ENCODE measurements at places on chromosomes 6 and 20. TPM values are rescaled to one million over a fixed set of nuclear protein-coding genes. Genes with fewer than 3 reads are reported as not detected.

Gene PNPLA1
- total RNA-seq = not detected

GRCh38 chr6:331622-332521 is 39.6 kb downstream of the DUSP22 start:
- no peaks in the 10 kb centered on the region for H3K36me3 ChIP-seq
- no peak overlapping the region for H3K27ac ChIP-seq
- no peak for DNase-seq
- no peaks in the 10 kb centered on the region for H3K27me3 ChIP-seq
- no peaks in the 10 kb centered on the region for H3K4me1 ChIP-seq

- DNase-seq = no peak
- H3K27me3 ChIP-seq = no peaks in the 10 kb centered on the region
- H3K27ac ChIP-seq = no peak overlapping the region
- no peaks in the 10 kb centered on the region for H3K36me3 ChIP-seq
- H3K4me1 ChIP-seq = no peaks in the 10 kb centered on the region
Observed at GRCh38 chr6:22068561-22069305, 228.1 kb downstream of the PRL start.

GRCh38 chr6:163490826-163491577 is 76.5 kb downstream of the QKI start:
- no peaks in the 10 kb centered on the region for H3K27me3 ChIP-seq
- H3K4me3 ChIP-seq = no peak overlapping the region
- no peaks in the 10 kb centered on the region for H3K4me1 ChIP-seq
- H3K36me3 ChIP-seq = no peaks in the 10 kb centered on the region
- peak; percentile 93 for DNase-seq
- H3K27ac ChIP-seq = peak overlapping the region; percentile 87

GRCh38 chr6:113818578-113818977 is 38.6 kb upstream of the MARCKS start:
- no peak overlapping the region for H3K4me3 ChIP-seq
- no peak for DNase-seq
- no peaks in the 10 kb centered on the region for H3K36me3 ChIP-seq
- H3K4me1 ChIP-seq = peaks cover 4% of the 10 kb centered on the region
- H3K27ac ChIP-seq = no peak overlapping the region

DNA sequence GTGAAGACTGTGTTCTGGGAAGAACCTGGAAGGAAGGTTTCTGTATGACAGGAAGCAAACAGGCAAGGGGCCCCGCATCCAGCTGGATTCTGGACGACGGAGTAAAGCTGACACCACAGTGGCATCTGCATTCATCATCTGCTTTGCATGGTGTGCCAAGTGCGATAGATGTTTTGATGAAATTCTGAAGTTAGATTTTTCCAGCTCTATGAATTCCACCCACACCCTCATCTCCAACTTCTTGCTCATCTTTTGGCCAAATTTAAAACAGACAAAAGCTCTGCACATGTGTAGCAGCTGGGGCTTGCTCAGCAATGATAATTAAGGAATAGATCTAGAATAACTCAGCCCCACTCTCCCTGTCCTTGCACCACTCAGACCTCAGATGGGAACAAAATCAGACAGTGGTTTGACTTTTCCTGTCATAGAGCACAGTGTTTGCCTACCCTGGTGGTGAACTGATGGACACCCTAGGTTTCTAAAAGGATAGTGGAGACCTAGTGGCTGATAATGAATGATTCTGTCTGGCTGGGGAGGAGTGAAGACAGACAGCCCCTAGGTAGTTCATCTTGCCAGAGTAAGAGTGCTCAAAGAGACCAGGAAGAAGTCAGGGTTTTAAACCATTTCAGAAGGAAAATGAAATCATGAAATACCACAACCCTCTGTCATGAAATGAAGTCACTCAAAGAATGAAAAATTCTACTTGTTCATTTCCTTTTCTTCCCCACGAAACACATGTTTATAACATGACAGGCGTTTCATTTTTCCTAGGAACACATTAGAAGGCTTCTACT is 85.8 kb downstream of the BCAS1 start:
- no peaks in the 10 kb centered on the region for H3K36me3 ChIP-seq
- H3K27me3 ChIP-seq = no peaks in the 10 kb centered on the region
- no peak overlapping the region for H3K4me3 ChIP-seq
- no peak for DNase-seq
- no peaks in the 10 kb centered on the region for H3K4me1 ChIP-seq

DNA sequence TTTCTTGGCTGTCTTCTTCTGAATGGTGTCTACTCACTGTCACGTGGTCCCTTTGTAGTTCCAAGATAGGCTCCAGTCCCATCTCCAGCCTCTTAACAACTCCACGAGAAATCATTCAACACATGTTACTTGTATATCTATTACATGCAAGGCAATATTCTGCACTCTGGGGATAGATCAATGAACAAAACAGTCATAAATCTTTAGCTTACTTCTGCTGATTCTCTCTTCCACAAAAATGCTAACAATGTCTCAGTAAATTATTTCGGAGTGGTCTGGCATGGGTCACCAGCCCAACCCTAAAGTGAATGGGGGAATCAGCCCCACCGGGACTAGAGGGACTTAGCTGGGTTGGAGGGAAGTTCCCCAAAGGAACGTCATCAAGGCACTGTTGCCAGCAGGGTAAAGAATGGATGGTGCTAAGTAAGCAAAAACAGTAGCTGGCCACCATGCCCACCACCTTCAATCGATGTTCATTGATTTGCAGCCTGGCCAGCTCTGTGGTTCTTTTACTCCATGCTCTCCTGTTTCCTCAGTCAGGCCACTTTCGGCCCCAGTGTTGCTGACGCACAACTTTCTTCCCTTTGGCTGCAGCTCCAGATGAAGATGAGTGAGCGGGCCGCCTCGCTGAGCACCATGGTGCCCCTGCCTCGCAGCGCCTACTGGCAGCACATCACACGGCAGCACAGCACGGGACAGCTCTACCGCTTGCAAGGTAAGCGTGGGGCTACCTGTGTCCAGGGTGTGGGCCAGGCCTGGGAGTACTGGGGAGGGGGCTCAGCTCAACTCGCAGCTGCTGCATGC is 167.7 kb downstream of the DOK5 start:
- DNase-seq = no peak
- no peak overlapping the region for H3K27ac ChIP-seq
- no peaks in the 10 kb centered on the region for H3K4me1 ChIP-seq
- no peaks in the 10 kb centered on the region for H3K27me3 ChIP-seq
- H3K36me3 ChIP-seq = no peaks in the 10 kb centered on the region

GRCh38 chr6:11622156-11622555 is 84.6 kb downstream of the TMEM170B start:
- H3K27me3 ChIP-seq = no peaks in the 10 kb centered on the region
- no peaks in the 10 kb centered on the region for H3K4me1 ChIP-seq
- no peak for DNase-seq
- no peaks in the 10 kb centered on the region for H3K36me3 ChIP-seq

GRCh38 chr6:2876210-2877056 is 26.7 kb downstream of the SERPINB9 start:
- peak overlapping the region; percentile 58 for H3K27ac ChIP-seq
- H3K27me3 ChIP-seq = no peaks in the 10 kb centered on the region
- DNase-seq = no peak
- peak overlapping the region; percentile 40 for H3K4me3 ChIP-seq
- H3K4me1 ChIP-seq = no peaks in the 10 kb centered on the region
- H3K36me3 ChIP-seq = no peaks in the 10 kb centered on the region

Gene FNDC11
- total RNA-seq = 12.1 TPM

Gene CRYBG1
- 39.9 TPM for total RNA-seq

Gene CLPSL2
- total RNA-seq = not detected

DNA sequence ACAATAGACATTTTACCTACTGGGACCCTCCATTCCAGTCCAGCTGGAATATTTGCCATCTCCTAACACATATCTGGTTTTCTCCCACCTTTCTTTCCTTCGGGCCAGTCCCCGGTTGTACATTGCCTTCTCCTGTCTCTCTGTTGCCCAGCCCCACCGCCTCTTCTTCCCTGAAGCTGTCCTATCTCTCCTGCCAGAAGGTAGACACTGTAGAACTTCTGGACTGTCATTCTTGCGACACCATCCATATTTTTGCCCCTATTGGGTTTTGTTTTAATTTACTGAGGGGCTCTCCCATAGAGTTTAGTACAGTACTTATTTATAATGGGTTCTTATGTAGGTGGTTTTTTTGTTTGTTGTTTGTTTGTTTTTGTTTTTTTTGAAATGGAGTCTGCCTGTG is 4.9 kb downstream of the PTK7 start:
- no peaks in the 10 kb centered on the region for H3K4me1 ChIP-seq
- H3K27ac ChIP-seq = no peak overlapping the region
- no peak overlapping the region for H3K4me3 ChIP-seq
- H3K36me3 ChIP-seq = no peaks in the 10 kb centered on the region
- DNase-seq = no peak
- H3K27me3 ChIP-seq = no peaks in the 10 kb centered on the region

Gene ID1
- total RNA-seq = 356 TPM

GRCh38 chr20:22320245-22320915 is 264.0 kb downstream of the FOXA2 start:
- H3K36me3 ChIP-seq = no peaks in the 10 kb centered on the region
- DNase-seq = no peak
- no peaks in the 10 kb centered on the region for H3K4me1 ChIP-seq
- no peaks in the 10 kb centered on the region for H3K27me3 ChIP-seq
- H3K27ac ChIP-seq = no peak overlapping the region

Gene COL11A2
- total RNA-seq = 3.6 TPM

Measured in prostate gland (tissue), 2 donors.